ENCODE measurements at places on chromosomes 2 and 18.

DNA sequence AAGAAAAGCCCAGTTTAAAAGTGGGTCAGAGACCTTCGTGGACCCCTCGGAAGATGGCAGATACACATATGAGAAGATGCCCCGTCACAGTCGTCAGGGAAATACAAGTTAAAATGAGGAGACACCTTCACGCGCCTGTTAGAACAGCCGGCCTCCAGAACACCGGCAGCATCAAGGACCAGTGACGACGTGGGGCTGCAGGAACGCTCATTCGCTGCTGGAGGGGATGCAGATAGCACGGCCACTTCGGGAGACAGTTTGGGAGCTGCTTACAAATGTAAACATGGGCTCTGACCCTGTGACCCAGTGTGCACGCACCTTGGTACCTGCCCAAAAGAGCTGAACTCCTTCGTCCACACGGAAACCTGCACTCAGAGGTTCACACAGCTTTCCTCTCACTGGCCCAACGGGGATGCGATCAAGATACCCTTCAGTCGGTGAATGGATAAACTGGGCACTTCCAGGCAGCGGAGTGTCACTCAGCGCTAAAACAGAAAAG, 83.7 kb upstream of the CTDP1 start:
- no peak for DNase-seq

DNA sequence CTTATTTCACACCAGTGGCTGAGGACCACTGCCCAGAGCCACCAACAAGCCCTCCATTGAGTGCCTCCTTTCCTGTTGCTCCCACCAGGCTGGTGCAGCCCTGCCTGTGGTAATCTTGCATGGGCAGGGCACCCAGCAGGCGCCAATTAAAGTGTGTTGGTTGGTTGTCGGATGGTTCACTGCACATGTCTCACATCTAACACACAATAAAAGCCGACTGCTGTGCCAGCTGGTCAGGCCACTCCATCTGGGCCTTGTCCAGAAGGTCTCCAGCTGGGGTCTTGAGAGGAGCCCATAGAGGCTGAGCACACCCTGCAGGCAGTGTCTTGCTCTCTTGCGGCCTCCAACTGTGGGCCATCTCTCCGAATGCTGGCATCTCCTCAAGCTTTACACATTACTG, 494.8 kb upstream of the KLHL29 start:
- DNase-seq, result no peak

- DNase-seq, result no peak
These were observed 34.1 kb downstream of the SMARCAL1 start for GRCh38 chr2:216446343-216446742.

- no peak for DNase-seq
These were observed 86.0 kb downstream of the EPHA4 start for GRCh38 chr2:221486106-221486505.

- DNase-seq, result no peak
These were observed 523.4 kb upstream of the FANCL start for GRCh38 chr2:58764338-58765104.

GRCh38 chr2:120491111-120491625, 145.2 kb downstream of the INHBB start:
- DNase-seq, result no peak

GRCh38 chr2:203664029-203664755, 42.2 kb upstream of the CD28 start:
- DNase-seq, result no peak

DNA sequence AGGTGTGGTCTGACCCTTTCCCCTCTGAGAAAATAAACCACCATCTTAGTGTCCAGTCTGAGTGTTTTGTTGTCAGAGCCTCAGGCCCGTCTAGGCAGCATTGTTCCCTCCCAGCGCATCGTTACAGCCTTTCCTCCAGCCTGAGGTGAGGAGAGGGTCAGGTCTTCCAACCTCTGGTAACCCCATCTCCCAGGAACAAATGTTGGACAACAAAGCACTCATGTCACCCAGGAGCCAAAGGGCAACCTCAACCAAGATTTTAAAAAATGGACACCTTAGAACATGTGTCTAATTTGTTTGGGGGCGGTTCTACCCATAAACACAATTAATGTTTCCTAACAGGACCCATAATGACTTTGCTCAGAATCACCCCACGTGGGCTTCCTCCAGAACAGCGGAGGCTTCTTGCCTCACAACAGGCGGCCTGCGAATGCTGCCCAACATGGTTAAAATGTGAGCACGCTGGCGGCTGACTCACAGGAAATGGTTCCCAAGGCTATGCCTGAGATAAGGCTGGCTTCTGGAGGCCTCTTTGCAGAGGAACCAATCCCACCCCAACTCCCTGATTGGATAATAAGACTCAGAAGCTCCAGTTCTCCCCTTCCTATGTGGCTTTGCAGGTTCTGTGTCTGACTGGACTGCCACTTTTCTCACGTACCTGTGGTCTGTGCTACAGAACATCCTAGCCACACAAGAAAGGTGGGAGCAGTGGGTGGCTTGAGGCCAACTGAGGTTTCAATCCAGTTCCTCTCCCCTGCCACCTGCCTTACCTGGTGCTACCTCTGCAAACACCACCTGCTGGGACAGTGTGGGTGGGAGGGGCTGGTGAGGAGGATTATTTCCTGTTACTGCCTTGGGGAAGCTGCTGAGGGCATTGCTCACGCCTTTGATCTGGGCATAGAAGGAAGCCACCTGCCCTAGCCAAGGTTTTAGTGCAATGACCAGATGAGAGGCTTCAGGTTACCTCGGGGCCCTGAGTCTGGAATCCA, 108.8 kb downstream of the B3GNT2 start:
- no peak for DNase-seq

DNA sequence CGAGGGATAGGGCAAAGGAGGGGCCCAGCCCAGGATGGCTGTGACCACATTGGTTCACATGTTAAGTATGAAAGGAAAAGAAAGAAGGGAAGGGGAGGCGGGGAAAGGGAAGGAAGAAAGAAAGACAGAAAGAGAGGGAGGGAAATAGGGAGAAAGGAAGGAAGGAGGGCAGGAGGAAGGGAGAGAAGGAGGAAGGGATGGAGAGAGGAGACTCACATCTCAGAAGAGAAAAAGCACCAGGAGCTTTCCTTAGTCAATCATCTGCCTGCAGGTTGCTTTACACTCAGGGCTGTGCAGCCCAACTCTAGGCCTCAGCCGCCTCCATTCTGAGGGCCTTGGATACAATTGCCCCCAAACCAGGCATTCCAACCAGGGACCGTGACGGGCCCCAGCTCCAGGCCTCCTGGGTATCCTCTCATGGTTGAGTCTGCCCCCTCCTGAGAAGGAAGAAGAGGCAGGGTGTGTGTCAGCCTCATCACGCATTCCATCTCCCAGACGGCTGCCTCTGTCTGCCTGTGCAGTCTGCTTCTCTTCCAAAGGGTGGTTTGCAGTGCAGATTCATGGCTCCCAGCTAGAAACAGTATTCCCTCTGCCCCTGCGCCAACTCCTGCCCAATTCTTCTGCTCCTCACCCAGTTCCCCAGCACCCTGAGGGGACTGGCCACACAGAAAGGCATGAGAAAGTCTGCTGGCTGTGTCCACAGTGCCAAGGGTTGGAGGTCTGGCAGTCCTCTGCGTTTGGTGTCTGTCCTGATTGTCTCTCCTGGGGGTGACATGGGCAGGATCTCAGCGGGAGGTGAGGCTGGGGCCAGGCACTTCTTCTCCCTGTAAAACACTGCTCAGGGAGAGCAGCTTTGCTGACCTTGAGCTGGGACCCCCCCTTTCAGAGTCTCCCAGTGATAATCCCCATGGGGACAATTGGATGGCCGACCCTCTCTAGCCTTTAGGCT, 163.3 kb downstream of the SMAD7 start:
- no peak for DNase-seq
